ENCODE measurements at places on chromosomes 6 and 20.

DNA sequence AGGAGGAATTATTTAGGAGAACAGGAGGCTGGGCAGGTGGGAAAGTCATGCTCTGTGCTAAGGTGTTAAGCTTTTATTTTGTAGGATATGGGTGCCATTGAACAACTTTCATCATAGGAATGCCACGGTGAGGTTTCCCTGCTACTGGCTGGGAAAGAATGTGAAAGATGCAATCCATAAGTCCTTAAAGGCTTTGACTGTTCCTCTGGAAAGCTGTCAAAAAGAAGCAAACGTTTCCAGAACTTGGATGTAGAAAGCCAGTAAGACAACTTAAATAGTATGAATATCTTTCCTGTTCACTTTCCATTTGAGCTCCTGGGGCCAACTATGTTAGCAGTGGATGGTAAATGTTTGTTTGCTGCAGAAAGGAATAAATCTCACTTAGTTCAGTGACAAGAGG lies 574.4 kb downstream of the RNF144B start:
- DNase-seq = no peak

GRCh38 chr20:19835533-19836222 lies 77.6 kb downstream of the RIN2 start:
- no peak for DNase-seq

DNA sequence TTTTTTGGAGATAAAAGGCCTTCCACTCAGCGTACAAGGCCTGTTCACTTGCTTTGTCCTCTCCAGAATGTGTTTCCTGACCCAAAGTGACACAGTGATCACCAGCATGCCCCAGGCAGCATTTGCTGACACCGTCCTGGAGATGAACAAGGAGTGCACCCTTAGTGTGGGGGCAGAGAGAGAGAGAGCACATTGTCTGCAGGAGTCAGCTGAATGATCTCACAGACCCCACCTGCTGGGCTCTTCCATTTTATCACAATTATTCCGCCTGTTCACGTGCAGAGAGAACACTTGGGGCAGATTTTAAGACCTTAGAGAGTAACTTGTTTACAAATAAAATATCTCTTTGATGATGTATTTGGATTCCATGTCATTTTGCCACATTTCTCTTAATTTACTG lies 22.4 kb upstream of the MAS1L start:
- DNase-seq = no peak

GRCh38 chr6:157552081-157552747 lies 171.2 kb downstream of the ZDHHC14 start:
- no peak for DNase-seq

DNA sequence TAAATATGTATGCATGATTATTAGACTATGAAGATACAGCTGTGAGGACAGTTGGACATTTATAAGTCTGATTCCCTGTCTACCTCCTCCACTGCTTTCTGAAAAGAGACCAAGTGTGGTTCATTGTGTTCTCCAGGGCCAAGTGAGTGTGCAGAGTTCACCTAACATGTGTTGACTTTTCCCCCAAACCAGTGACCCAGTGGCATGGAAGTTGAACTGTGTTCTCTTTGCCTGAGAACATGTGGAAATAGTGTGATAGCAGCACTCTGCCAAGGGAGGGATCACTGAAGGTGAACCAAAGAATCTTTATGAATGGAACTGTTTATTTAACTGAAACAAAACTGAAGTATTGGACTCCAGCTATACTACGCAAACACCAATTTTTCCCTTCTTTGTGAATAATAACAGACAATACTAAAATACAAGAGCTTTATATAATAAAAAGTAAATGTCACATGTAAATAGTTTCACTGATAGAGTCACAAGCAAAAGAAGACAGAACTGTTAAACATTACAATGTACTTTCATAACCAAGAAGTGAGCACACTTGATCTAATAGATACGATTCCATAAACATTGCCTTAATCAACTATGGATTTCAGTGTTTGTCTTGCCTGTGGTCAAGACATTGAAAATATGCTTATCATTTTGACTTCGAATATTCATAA lies 200.3 kb upstream of the FUT9 start:
- DNase-seq = no peak

DNA sequence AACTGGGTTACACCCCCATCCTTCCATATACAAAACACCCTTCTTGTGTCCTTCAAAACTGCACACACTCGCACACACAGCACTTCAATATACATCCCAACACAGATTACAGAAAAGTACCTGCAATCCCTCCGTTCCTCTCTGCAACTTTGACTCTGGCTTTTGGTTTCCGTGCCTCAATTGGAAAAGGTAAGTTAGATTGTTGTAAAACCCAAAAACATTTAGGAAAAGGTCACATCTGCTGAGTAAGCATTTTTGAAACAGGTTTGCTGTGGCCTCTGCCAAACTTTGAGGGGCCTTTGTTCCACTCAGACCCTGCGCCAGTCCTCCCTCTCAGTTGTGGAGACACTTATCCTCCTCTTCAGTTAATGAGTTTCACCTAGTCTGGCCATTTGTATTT lies 4.2 kb downstream of the NKX2-4 start:
- no peak for DNase-seq

- DNase-seq = peak; percentile 19
Observed at GRCh38 chr20:23569570-23569969, 1.3 kb upstream of the CST9L start.

GRCh38 chr20:36128463-36129159 lies 25.9 kb upstream of the EPB41L1 start:
- no peak for DNase-seq

GRCh38 chr20:39333211-39333610 lies 371.1 kb downstream of the DHX35 start:
- no peak for DNase-seq

- no peak for DNase-seq
Observed at GRCh38 chr6:6661684-6662083, 73.2 kb downstream of the LY86 start.

GRCh38 chr6:4012826-4013225 lies 66.1 kb downstream of the FAM217A start:
- no peak for DNase-seq

DNA sequence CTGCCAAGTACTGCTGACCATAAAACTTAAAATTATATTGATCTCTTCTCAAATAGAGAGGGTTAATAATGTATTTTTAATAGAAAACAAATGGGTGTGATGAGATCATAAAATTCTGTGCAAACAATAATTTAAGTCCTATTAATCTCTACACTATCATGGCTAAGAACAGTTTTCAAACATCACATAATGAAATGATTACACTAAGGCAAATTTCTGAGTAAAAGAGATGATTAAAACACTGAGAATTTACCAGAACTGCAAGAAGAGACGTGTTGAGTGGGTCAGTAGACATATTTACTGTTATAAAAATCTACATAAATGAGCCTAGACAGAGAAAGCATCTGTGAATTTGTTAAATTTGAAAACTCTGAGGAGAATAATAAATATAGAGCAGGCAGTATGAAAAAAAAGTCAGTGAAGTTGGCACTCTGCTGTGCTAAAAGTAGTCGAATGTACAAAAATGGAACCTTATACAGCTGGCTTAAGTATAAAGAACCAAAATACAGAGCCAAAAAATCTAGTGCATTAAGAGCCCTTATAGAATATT lies 302.6 kb upstream of the MANEA start:
- no peak for DNase-seq

DNA sequence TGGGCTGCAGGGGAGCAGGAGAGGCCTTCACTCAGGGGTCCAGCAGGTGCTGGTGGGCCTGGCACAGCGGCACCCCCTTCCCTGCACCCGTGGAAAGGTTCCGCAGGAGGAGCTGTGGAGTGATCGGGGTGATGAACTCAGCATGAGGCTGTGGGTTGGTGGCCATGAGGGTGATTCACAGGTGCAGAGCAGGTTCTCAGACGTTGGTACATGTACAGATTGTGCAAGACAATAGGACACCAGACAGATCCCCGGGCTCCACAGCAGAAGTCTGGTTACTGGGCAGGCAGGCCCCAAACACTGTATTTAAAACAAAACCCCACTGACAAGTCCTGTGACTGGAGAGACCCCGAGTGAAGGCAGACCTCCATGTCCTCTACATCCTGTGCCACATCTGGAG lies 151.6 kb upstream of the CDH4 start:
- no peak for DNase-seq

DNA sequence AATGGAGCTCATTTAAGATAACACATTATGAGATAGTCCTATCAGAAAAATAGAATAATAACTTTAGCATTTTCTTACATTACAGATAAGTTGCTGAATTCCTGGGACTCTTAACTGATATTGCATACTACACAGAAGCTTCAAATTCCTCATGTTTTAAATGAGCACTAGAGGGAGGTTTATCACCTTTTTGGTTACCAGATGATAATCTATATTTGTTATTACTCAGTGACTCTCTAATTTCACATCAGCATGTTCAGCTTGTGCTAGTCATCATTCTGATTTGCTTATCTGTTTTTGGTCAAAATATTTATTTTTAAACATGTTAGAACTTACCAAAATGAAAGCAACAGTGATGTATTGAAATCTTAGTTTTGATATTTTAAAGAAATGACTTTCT lies 20.5 kb upstream of the GJA10 start:
- DNase-seq = no peak

- no peak for DNase-seq
Observed at GRCh38 chr6:87636315-87636714, 46.4 kb downstream of the ORC3 start.

GRCh38 chr20:56428881-56429280 lies 16.8 kb downstream of the CASS4 start:
- DNase-seq = peak; percentile 54

GRCh38 chr6:107105511-107106116 lies 9.7 kb downstream of the BEND3 start:
- no peak for DNase-seq

DNA sequence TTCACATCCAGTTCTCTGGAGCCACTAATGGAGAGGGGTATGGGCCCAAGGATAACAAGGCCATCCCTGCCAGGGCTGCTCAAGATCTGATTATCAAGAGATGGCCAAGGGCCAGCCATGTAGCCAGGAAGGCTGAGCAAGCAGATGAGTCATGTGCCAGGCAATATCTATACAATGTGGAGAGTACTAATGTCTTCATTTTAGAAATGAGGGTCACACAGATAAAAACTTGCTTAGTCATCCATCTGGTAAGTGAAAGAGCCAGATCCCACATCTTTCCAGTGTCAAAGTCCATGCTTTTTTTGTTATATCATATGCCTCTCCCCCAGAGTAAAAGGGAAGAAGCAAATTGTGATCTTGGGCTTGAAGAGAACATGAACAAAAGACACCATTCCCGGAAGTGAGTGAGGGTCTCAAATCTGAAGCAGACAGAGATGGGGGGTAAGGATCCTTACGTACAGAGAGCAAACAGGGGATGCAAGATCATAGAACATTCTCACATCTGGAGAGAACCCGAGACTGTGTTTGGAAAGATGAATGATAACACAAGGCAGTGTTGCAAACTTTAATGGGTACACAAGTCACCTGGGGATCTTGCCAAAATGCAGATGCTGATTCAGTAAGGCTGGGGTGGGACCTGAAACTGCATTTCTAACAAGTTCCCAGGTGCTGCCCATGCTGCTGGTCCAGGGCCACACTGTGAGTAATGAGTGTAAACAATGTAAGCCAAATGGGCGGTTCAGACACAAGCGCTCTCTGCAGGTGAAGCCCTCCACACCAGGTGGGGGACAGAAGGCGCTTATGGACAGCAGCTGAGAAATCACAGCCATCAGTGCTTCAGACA lies 20.0 kb upstream of the GSTA3 start:
- DNase-seq = no peak

- no peak for DNase-seq
Observed at GRCh38 chr20:41877911-41878310, 259.7 kb upstream of the CHD6 start.

GRCh38 chr20:47216819-47217410 lies 139.6 kb downstream of the ZMYND8 start:
- no peak for DNase-seq

DNA sequence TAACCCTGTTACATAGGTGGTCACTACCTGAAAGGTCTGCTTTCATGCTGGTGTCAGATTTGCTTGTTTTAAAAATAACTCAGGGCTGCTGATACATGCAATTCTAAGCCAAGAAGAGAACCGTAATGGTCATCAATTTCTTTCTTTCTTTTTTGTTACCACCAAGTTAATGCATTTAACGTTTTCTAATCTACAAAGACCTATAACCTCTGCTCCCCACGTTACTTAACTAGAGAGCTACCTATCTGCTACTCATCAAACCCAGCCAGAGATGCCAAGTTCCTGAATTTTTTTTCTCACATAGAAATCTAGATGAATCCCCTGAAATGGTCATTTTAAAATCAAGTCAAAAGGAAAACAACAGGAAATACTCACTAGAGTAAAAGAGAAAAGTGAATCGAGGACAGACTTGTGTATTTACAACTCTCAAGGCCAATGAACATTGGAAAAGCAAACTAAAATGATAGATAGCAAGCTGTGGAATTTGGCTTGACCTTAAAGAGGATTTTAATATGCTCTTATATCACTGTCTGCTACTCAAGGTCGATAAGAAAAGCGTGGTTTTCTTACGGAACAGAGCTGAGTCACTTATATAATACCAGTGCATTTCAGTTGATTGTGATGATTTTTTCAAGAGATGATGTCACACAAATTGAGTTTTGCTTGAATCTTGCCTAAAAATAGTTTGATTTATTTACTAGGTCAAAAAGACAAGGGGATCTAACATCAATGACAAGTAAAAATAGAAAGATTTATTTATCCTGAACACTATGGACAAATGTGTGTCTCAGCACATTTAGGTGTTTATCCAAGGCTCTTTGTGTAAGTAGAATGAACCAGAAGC lies 67.9 kb downstream of the SGK1 start:
- no peak for DNase-seq

DNA sequence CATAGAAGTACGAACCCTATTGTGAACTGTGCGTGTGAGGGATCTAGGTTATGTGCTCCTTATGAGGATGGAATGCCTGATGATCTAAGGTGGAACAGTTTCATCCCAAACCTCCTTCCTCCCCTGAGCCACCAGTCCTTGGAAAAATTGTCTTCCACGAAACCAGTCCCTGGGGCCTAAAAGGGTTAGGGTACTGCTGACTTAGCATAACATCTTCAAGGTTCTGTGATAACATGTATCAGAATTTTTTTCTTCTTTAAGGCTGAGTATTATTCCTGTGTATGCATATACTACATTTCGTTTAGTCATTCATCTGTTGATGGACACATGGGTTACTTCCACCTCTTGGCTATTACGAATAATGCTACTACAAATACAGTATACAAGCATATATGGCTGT lies 80.2 kb downstream of the TSHZ2 start:
- DNase-seq = no peak

DNA sequence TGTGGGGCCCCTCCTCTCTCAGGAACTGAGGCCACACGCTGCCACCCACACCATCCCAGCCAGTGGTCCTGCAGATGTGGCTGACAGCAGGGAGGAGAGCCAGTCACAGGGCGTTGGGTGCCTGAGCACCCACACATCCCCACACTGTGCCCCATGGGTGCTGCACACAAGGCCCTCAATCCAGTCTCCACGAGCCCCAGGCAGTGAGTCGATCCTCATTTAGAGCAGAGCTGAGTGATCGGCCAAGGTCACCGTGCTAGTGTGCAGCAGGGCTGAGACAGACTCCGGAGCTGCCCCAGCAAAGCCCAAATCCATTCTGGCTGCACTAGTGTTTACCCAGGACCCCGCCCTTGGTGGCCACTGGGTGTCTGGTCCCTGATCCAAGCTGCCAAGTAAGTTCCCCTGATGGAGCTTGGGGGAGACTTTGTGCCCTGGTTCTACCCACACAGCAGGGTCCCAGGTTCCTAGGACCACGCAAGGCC lies 9.0 kb downstream of the C20orf203 start:
- no peak for DNase-seq

GRCh38 chr6:109610590-109610989 lies 80.4 kb downstream of the AK9 start:
- no peak for DNase-seq

Data from activated CD8-positive, alpha-beta memory T cell treated with anti-CD3 and anti-CD28 coated beads for 24 hours (primary cell).